ENCODE measurements at places on chromosomes 6 and 20.

GRCh38 chr6:87925373-87926060, 122.1 kb upstream of the SPACA1 start:
- DNase-seq, result no peak

DNA sequence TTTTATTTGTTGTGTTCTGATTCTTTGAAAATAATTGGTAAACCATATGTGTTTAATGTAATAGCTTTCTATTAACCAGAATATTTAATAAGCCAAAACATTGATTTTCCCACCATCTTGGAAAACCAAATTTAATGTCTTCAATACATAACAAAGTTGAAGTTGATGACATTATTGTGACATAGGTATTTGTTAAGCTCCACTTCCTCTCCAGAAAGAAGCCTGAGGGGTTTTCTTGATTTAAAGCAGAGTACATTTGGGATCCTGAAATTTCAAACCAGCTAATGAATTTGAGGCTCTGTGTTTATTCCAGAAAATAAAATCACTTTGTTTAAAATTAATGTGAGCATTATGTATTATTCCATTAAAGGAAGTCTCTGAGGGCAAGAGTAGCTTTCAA, 106.3 kb downstream of the PERP start:
- DNase-seq, result no peak

DNA sequence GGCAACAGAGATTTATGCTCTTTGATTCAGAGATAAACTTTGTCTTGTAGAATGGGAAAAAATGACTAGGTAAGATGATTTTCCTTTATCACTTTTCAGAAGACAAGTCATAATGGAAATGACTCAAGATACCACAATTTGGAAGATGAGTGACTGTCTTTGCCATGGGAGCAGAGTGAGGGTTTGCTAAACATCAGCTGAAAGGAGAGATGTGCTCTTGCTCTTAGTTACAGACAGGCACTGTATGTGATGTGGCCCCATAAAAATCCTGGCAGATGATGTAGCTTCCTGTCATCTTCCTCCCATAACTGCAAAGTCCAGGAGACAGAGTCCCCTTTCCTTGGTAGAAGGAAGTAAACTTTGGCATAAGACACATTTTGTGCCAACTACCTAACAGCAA, 47.6 kb downstream of the BACH2 start:
- no peak for DNase-seq

- no peak for DNase-seq
Observed at GRCh38 chr6:36915599-36915998, 29.8 kb downstream of the C6orf89 start.

- no peak for DNase-seq
Observed at GRCh38 chr6:21539621-21540100, 53.9 kb upstream of the SOX4 start.

- no peak for DNase-seq
Observed at GRCh38 chr6:156396068-156396771, 381.0 kb upstream of the ARID1B start.

DNA sequence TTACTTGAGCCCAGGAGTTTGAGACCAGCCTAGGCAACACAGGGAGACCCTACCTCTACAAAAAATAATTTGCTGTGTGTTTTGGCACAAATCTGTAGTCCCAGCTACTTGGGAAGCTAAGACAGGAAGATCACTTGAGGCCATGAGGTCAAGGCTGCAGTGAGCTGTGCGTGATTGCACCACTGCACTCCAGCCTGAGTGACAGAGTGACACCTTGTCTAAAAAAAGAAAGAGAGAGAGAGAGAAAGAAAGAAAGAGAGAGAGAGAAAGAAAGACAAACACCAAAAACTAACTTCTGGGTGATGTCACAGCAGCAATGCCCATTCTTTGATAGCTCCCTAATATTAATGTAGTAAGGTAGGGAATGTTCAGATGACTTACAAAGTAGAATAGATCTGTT, 20.4 kb downstream of the USP49 start:
- DNase-seq, result no peak

GRCh38 chr6:169868458-169868857, 117.0 kb downstream of the ERMARD start:
- DNase-seq, result no peak

- DNase-seq, result no peak
Observed at GRCh38 chr20:38275815-38276550, 15.4 kb upstream of the KIAA1755 start.

DNA sequence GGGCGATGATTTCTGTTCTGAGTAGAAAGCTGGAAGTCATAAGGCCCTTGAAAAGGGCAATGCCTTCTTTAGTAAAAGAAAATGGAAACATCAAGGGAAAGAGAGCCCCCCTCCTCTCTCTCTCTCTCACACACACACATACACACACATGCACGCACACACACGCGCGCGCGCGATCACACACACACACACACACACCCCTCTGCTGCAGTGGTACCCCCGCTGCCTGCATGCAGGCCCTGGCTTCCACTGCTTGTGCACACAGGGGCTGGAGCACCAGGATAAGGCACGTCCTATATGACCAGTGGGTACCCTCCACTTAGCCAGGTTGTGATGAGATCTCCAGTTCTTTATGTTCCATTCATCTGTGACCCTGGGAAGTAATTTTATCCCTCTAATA, 300.9 kb downstream of the SLC35F1 start:
- DNase-seq, result no peak

- no peak for DNase-seq
Observed at GRCh38 chr6:148720406-148720805, 26.4 kb upstream of the UST start.

DNA sequence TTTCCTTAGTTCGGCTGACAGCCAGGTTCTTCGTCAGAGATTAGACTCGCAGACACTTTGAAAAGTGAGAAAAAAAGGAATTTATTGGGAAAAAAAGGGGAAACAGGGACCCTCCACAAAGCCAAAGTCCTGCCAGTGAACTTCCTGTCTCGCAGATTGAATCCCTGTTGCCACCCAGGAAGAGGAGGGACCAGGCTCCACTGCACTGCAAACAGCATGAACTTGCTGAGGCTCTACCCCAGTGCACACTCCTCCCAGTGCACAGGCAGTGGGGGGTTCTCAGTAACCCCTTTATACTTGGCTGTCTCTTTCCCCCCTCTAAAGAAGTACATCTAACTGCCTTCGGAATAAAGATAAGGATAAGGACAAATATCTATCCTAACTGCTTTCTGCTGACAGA, 959.0 kb downstream of the GRIK2 start:
- no peak for DNase-seq

- peak; percentile 6 for DNase-seq
Observed at GRCh38 chr6:6438286-6438685, 117.8 kb upstream of the F13A1 start.

DNA sequence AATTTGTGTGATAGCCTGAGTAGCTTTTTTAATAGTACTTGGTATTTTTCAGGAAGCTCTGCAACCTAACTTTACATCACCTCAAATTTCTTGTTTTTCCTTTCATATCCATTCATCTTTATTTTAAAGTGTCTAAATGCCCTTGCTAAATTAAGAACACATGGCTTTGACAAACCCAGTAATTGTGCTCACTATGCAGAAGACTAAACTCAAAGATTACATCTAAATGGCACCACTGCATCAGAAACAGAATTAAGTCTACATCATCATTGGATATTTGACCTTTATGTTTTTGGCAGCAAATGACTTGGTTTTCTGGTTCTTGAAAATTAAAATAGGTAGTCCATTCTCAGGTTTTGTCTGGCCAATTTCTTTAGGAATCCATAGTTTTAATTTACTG, 69.6 kb upstream of the HDGFL1 start:
- no peak for DNase-seq

DNA sequence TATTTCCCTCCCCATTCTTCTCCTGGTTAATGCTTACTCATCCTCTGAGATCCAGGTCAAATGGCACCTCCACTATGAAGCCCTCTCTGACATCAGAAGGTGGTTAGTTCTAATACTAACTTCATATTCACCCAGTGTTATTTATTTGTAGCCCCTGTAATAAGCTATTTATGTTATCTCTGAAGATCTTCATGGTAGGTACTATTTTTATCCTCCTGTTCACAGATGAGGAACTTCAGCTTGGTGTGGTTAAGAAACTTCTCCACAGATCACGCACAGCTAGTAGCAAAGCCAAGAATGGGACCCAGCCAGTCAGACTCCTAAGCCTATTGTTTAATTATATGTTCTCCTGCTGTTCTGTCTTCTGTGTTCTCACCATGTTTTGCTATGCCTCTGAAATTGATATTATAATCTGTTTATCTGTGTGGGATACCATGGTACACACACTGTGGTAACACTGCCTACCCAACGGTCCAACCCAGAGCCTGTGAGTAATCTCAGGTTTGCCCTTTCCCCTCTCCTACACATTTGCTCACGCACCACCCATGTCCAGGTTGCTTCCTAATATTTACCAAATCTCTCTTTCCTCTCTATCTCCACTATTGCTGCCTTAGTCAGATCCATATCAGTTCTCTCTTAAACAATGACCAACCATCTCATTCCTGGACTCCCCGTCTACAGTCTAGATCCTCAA, 98.4 kb downstream of the IPCEF1 start:
- no peak for DNase-seq

GRCh38 chr6:27517928-27518787, 45.3 kb upstream of the ZNF184 start:
- DNase-seq, result peak; percentile 5

DNA sequence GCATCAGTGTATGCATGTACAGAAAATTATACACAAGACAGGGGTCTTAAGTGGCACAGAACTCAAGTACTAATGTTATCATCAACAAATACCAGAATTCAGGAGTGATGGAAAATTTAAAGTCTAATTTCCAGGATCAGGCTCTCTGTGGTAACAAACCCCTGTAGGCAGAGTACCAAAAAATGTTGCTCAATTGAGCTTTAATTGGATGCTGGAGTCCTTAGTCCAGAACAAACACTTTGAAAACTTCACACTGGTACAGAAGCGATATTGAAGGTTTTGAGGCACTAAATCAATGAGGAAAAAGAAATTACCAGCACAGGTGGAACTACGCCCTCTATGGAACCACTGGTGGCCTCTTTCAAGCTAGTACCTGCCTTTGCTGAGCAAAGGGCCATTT, 113.1 kb downstream of the FOXC1 start:
- no peak for DNase-seq

DNA sequence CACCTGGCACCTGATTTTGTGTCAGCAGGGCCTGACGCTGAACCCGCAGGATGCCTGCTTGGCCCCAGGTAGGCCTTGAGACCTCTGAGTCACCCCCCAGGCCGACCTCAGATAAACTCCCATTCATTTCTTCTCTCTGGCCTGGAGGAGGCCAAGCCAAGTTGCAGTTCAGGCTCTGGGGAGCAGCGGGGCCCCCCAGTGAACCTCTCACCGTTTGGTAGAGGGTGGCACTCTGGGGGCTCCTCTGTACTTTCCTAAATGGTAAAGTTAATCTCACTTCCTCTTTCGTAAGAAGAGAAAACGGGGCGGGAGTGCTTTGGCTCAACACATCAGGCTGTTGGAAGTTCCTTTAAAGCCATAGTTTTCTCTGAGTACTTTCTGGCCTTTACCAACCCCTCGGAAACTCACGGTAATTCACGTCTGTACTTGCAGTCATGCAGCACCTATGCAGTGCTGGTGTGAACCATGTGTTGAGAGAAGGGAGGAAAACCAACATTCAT, 2.8 kb downstream of the SIRPA start:
- DNase-seq, result no peak

GRCh38 chr6:129845696-129846095, 15.4 kb downstream of the TMEM244 start:
- no peak for DNase-seq

- no peak for DNase-seq
Observed at GRCh38 chr20:23612396-23612795, 6.7 kb upstream of the CST9 start.

- DNase-seq, result no peak
Observed at GRCh38 chr6:165632194-165632593, 30.8 kb downstream of the PDE10A start.

DNA sequence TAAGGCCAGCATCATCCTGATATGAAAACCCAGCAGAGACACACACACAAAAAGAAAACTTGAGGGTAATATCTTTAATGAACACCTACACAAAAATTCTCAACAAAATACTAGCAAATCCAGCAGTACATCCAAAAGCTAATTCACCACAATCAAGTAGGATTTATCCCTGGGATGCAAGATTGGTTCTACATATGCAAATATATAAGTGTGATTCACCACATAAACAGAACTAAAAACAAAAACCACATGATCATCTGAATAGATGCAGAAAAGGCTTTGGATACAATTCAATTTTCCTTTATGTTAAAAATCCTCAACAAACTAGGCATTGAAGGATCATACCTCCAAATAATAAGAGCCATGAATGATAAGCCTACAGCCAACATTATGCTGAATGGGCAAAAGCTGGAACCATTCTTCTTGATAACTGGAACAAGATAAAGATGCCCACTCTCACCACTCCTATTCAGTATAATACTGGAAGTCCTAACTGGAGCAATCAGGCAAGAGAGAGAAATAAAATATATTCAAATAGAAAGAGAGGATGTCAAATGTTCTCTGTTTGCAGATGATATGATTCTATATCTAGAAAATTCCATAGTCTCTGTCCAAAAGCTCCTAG, 33.9 kb upstream of the CLVS2 start:
- no peak for DNase-seq

DNA sequence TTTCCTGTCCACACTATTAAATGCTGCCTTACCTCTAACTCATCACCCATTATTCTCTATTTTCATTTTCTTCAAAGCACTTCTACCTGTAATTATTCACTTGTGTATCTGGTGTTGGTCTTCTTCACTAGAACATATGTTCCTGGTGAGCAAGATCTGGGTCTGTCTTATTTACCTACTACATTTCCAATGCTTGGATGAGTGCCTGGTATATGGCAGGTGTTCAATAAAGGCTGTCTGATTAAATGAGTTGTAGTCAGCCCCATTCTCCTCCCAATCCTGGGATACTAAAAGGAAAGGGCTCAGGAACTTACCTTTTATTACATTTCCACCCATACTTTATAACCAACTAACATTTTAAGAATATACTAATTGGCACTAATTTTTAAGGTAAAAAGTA, 61.0 kb downstream of the CEP162 start:
- DNase-seq, result no peak

- no peak for DNase-seq
Observed at GRCh38 chr6:111242452-111242851, 155.1 kb downstream of the SLC16A10 start.
